ENCODE measurements at places on chromosomes 5 and 9.

- DNase-seq, result no peak
Observed at GRCh38 chr5:16656561-16657191, 39.9 kb upstream of the RETREG1 start.

DNA sequence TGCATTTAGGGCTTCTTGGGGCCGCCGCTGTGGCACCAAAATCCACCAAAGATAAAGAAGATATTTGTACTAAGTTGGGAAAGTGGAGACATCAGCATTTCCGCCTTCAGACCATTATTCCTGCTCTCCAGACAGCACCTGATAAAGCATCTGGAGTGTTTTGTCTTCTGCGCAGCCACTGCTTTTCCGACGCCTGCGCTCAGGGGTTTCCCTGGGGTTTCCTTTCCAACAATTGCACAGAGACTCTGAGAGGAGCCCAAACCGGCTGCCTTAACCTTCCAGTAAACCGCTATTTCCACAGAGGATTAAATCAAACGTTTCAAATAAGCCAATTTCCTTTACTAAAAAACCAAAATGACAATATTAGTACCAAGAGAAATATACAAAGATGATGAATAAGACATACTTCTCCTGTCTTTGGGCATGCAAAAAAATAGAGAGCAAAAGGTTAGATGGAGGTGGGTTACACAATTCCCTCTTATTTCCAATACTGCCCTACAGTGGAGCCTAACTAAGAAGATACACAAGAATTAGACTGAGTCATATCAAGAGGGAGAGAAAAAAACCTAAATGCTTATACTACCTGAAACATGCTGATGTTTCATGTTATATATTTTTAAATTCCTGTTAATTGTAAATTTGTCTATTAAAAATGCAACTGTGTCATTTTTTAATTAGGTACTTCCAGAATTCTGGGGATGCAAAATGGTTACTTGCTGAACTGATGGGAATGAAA lies 98.4 kb downstream of the MAPKAP1 start:
- DNase-seq, result no peak

DNA sequence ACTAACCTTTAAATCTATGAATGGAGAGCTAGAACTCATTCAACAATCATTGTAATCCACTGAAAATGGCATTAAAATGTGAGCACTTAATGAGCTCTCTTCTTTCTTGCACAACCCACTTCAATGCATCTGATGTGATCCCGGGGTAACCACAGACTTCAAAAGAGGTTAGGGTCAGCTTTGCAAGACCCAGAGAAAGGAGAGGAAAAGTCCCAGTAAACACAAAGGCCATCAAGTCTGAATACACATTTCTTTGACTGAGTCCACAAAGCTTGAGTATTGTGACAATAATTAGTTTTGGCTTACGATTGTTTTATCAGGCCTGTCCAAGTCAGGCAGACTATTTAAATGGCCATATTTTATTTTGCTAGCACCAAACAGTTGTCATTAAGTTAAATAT lies 148.8 kb upstream of the ZNF608 start:
- DNase-seq, result no peak

GRCh38 chr5:143793249-143793648 lies 18.7 kb upstream of the HMHB1 start:
- no peak for DNase-seq

GRCh38 chr9:76112151-76112550 lies 221.7 kb downstream of the PCSK5 start:
- no peak for DNase-seq

GRCh38 chr5:113182658-113183344 lies 206.2 kb downstream of the DCP2 start:
- DNase-seq, result no peak

DNA sequence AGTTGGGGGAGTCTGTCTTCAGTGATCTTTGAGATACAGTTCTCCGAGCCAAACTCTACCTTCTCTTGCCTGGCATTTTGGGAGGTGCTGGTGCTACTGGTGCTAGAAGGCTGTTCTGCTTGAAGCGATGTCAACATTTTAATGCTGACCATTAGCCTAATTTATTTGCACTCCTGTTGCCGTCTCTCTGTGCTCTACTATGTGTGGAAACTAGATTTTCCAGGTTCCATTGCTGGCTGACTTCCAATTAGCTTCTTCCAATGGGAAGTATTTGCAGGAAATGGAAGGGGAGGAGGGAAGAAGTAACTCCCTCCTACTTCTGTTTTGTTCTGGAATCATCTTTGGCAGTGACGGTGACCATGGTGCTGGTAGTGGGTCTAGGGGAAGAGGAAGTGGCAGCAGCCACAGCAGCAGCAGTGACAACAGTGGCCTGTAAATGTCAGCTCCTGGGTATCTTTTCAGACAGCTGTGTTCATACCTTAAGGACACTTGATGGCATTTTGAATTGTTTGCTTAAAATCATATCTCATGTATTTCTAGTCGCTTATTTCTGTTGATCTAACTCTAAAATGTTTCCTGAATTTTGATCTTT lies 7.9 kb downstream of the TXNDC8 start:
- DNase-seq, result no peak

- DNase-seq, result no peak
Observed at GRCh38 chr5:88875341-88876234, 7.4 kb downstream of the MEF2C start.

DNA sequence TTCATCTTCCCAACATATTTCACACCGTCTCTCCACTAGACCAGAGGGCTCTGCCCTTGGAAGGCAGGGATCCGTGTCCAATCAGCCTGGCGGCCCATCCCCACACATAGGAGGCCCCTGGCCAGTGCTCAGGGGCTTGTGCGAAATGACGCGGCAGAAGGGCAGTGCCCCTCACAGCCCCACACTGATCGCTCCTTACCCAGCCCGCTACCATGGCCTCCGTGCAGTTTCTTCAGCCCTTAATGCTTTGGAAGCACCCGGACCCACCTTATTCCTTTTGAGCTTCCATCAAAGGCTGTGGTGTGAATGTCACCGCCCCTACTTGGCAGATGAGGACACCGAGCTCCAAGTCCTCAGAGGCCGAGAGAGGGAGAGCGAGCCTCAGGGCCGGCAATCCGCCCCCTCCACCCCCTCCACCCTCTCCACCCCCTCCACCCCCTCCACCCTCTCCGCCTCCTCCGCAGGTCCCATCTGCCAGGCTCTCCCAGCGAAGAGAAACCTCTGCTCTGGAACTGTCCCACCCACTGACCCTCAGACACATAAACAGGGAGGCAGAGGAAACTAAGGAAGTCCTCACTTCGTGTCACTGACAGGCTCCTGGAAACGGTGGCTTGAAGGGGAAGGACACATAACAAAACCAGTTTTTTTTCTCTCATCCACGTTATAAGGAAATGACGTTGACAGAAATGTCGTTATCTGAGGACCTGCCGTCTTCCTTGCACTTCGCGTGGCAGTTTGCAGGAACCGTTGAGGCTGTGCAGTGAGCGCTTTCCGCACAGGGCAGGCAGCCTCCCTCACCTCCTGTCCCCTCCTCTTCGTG lies 13.9 kb downstream of the QSOX2 start:
- DNase-seq, result no peak

DNA sequence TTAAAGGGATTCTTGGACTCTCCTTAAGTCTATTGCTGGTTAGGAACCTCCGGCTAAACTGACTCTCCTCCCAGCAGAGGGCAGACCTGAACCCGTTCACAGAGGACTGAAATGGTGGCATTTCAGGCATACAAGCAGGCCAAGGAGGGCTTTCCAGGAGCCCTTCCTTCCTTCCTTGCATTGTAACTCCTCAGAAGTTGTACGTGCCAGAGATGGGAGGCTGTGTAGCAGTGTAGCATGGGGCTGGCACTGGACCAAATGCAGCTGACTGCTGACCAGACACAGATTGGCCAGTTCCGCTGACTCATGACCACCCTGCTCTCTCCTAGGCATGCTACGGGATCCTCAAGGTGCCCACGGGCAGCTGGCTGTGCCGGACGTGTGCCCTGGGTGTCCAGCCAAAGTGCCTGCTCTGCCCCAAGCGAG lies 36.4 kb downstream of the JADE2 start:
- no peak for DNase-seq

DNA sequence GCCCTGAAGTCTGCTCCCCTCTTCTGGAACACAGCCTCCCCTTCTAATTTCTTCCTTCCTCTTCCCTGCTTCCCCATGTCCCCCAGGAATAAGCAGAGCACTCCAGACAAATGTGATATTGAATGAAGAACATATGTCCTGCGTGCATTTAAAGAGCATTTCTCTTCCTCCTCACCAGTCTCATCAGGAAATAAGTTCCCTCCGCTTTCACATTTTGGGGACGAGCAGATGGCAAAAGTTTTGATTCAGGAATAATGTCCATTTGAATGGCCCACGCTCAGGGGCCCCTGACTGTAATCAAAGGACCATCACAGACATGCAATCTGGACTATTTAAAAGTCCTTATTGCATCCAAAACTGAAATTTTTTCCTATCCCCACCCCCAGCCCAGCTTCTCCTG lies 316.1 kb downstream of the CDK5RAP2 start:
- no peak for DNase-seq

DNA sequence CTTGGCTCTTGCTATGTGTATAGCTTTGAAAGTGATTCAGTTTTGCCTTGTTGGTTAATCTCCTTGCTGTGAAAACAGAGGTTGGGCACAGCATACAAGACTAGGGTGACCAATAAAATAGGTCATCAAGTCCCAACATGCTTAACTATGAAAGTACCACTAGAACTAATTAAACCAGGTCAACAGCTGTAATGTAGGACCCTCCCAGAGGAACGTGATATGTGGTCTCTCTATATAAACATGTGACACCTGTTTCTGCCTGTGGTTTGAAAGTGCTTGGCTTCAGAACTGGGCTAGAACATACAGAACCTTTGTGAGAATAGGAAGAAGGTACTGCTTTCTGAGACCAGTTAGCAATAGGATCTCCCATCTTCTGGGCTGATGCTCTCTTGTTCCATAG lies 297.1 kb downstream of the FBXL7 start:
- DNase-seq, result no peak

GRCh38 chr9:23586906-23587305 lies 239.1 kb downstream of the ELAVL2 start:
- no peak for DNase-seq

DNA sequence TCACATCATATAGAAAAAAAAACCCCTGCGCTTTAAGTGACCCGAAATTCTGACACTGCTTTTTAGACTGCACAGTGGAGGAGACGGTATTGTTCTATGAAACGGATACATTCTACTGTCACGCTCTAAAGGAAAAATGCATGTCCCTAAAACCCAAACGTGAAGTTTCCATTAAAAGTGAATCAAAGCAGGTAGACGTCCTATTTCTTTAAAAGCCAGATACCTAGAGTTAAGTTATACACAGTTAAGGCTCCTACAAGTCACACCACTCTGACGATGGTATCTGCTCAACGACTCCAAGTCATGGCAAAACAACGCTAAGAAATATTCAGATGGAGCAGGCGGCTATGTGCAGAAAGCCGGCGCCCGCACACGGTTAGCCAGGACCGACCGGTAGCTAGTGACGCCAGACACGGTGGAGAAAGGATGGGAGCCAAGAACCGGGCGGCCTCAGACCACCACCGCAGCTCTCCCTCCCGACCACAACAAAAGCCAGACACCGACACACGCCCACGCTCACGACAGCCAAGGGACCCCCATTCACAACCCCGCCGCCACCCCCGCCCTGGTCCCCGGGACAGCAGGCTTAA lies 734 bp downstream of the SKP1 start:
- DNase-seq, result no peak

GRCh38 chr9:81382281-81382680 lies 307.1 kb downstream of the TLE1 start:
- DNase-seq, result no peak

- no peak for DNase-seq
Observed at GRCh38 chr5:74179179-74179578, 461.3 kb downstream of the ENC1 start.

GRCh38 chr5:115116001-115116400 lies 53.7 kb downstream of the TRIM36 start:
- no peak for DNase-seq

DNA sequence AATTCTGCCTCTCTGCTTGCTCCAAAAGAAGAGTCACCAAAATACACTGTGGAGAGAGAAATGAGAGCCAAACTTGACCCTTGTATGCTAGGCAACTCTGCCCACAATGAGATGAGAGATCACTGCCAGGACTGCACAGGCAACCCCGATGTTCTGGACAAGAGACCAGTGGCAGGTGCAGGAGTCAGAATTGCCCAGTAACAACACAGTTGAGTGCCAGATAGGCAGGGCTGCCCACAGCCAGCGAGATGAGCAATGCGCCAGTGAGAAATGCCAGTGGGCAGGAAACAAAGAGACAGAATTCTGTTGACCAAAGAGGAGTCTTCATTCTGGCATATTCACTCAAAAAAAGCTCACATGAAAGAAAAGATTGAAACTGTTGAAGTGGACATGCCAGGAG lies 570.7 kb downstream of the CAAP1 start:
- no peak for DNase-seq

DNA sequence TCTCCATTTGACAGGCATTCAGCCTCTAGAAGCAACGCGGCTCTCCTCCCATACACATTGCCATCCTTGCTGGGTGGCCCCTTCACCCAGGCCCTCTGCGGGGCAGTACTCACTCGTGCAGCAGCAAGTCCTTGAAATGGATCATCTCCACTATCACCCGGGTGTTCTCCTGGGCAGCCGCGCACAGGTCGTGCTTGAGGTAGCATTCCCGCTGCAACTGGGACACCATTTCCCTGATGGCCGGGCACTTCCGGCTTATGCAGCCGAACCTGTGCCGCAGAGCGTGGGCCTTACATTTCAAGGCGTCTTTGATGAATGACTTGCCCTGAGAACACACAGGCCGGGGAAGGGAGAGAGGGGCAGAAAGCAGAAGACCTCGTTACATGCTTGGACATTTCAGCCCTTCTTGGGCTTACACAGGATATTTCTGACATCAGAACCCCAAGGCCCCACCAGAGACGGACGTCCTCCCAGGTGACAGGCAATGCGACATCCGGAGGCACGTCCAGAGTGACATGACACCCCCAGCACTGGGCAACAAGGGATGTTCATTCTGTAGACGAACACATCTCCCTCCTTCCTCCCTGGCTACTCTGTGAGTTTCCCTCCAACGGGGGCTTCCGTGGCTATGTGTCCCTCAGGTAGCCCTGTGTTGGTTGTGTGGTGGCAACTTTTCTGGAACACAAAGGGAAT lies 5.0 kb downstream of the STC2 start:
- no peak for DNase-seq

GRCh38 chr5:141817631-141818030 lies 60.6 kb downstream of the PCDH1 start:
- no peak for DNase-seq

GRCh38 chr9:36665921-36666431 lies 93.3 kb downstream of the MELK start:
- no peak for DNase-seq

- no peak for DNase-seq
Observed at GRCh38 chr5:20469792-20470191, 481.8 kb upstream of the CDH18 start.

DNA sequence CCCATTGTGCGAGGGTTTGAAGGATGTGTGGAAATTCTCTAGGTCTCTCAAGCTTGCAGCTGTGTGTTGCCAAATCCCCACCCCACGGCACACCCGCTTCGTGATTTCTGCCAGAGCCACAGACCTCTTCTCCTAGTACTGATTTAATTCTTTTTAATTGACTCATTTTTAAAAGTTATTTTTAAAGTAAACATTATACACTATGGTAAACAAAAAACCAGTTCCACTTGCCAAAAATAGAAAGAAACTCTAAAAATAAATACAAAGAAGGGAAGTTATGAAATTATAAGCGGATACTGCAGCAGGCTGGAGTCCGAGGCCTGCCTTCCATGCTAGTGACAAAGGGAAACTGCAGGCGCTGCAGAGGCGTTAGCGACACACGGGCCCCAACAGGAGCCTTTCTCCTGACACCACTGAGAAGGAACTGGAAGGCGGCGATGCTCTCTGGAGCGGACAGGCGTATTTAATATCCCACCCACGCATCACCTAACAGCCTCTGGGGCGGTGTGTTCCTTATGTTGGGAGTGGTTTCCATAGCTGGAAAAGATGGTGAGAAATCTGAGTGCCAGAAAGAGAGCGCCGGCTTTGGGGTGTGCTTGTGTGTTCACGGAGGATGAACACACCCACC lies 122.5 kb downstream of the COL23A1 start:
- no peak for DNase-seq
